Lung (tissue), 17 donors: ENCODE measurements at places on chromosomes 1 and 21.

DNA sequence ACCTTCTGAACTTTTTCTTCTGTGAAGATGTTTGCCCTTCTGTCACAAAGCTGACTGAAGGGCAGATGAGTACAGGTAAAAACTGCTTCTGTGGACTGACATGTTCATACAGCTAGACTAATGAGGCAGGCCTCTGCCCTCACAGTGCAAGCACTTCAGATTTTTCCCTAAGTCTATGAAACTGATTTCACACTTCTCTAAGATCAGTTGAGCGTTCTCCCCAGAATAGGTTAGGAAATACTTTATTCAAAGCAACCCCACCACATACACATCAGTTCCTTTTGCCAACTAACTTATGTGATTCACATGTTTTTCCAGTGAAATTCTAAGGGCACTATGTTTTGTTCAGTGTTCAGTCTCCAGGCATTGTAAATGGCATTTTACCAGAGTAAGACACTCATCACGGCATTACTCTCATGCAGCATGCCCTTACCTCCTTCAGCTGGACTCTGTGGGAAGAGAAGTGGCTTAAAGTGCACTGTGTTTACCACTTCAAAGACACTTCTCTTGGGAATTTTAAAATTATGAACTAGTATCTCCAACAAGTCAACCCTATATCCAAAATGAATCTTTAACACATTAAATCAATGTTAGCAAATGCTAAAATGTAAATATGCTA, 5.4 kb upstream of the PSMG1 start:
- DNase-seq = peak; percentile 7

GRCh38 chr1:244137276-244137675, 86.2 kb downstream of the ZBTB18 start:
- no peak for DNase-seq

- no peak for DNase-seq
Observed at GRCh38 chr1:51303315-51303714, 27.0 kb downstream of the TTC39A start.

DNA sequence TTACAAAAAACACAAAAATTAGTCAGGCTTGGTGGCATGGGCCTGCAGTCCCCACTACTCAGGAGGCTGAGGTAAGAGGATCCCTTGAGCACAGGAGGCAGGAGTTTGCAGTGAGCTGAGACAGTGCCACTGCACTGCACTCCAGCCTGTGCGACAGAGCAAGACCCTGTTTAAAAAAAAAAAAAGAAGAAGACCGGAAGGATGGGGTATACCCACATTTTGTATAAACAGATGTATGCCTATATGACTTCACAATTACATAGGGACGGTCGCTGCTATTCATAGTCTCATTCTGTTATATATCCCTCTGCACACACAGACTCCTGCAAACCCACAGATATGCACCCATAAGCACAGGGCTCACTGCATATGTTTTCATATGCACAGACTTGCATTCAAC, 12.7 kb downstream of the LCK start:
- DNase-seq = no peak

DNA sequence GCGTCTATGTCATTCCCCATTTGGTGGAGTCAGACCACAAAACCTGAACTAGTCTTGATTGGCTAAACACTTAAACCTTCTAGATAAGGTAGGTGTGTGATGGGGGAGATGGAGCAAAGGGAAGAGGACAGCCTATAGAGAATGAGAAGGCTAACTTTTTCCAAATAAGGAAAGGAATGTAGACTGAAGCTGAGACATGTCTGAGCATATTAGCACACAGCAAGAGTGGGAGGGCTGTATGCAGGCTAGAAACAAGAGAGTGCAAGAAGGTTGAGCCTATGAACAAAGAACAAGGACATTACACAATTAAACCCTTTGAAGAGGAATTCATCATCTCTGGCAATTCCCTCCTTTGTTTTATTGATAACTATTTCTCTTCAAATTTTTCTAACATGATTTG, 89.2 kb upstream of the OLFM3 start:
- no peak for DNase-seq

DNA sequence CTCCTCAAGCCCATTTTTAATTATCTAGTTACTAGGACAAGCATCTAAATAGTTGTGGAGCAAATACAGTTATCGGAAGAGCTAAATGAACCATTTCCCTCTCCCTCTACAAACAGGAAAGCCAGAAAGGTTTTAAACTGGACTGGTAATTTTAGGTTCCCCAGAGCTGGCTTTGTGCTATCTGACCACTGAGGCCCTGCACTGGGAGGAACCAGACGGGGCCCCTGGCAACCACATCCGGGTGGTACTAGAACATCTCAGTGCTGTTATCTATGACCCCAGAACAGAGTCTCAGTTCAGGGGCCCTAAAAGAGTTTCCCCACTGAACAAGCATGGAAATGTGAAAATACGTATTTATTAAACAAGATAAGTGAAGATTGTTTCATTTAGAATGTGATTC, 7.7 kb upstream of the RSPH1 start:
- no peak for DNase-seq

- DNase-seq = peak; percentile 59
Observed at GRCh38 chr1:234598974-234599616, 10.9 kb downstream of the IRF2BP2 start.

DNA sequence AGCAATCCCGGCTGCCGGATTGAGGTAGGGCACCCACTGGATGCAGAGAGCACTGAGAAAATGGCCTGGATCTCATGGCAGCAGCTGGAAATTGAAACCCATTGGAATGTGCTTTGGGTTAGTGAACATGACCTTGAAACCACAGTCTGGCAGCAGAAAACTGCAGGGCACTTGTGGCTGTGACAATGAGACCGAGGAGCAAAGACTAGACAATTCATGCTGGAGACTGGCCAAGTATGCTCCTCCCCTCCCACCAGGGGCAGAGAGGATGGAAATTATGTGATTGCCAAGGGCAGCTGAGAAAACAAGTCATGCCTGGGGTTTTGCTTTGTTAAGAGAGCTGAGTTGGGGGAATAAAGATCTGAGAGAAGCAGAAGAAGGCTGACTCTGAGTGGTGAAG, 60.7 kb downstream of the ZNF697 start:
- DNase-seq = peak; percentile 22

DNA sequence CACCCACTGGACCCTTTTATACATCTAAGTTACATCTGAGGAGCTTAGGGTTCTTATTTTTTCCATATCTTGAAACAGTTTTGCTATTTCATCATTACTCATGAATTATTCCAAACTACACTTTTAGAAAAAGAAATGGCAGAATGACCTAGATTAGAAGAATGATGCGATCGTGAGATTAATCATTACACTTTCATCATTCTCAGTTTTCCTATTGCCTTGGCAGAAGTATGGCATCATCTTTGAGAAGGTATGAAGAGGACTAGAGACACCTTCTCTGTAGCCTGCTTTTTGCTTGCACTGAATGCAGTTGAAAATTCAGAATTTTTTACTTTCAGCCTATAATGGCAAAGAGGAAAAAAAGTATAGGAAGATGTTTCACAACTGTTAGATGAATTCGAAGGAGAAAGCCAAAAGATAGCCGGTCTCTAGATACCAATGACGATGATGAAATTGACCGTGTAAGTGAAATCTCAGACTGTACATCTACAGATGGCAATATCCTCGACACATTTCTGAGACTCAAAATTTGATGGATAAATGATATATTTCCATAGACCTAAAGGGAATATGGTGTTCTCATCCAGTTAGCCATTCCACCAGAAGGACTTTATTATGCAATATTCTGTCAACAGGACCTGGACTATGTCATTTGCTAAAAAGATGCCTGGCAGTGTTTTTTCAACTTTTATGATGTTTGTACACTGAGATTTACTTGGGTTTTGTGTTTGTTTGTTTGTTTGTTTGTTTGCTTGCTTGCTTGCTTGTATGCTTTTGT, 191.8 kb downstream of the TOMM20 start:
- DNase-seq = no peak

DNA sequence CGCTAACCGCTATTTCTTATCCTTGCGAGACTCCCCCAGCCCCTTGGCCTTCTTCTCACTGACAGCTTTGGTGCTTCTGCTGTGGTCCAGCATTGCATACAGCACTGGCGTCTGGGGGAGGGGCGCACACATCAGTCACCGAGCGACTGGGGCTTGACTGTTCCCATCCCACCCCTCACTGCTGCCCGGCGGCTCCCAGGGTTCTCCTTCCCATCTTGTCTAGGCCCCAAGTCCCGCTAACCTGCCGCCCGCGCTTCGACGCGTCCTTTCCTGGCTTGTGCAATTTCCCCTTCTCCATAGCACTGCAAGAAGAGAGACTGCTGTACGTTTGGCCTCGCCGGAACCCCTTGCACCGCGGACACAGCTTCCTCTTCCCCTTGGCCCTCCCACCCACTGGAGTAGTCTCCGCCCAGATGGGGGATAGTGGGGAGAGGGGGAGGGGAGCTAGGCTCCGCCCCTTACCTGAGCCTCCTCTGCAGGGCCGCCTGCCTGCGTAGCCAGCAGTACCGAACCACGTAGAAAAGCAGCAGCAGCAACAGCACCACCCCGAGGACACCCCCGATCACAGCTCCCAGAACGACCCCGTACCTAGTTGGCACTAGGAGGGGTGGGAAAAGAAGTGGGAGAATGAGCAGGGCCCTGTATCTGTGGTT, 3.8 kb downstream of the MPZ start:
- DNase-seq = peak; percentile 71

- DNase-seq = peak; percentile 22
Observed at GRCh38 chr1:15622712-15623373, 5.6 kb downstream of the DDI2 start.

GRCh38 chr1:167229719-167230385, 9.2 kb downstream of the POU2F1 start:
- no peak for DNase-seq

- DNase-seq = no peak
Observed at GRCh38 chr1:42195841-42196240, 31.3 kb upstream of the GUCA2A start.

DNA sequence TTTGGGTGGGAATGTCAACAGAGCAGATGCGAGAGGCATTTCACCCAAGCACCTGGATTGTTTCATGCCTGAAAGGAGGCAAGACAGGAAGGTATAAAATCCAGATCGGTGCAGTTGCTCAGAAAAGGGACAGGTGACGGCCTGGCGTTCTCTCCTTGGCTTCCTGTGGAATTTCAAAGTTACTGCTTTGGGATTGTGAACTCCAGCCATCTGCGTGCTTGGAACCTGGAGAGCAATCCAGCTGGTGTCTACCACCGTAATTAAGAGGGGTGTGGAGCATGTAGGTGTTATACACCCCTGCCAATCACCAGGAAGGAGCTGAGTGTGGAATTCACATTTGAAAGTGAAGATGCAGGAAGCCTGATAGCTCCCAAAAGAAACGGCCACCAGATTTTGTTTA, 286.1 kb downstream of the KIF26B start:
- DNase-seq = no peak

DNA sequence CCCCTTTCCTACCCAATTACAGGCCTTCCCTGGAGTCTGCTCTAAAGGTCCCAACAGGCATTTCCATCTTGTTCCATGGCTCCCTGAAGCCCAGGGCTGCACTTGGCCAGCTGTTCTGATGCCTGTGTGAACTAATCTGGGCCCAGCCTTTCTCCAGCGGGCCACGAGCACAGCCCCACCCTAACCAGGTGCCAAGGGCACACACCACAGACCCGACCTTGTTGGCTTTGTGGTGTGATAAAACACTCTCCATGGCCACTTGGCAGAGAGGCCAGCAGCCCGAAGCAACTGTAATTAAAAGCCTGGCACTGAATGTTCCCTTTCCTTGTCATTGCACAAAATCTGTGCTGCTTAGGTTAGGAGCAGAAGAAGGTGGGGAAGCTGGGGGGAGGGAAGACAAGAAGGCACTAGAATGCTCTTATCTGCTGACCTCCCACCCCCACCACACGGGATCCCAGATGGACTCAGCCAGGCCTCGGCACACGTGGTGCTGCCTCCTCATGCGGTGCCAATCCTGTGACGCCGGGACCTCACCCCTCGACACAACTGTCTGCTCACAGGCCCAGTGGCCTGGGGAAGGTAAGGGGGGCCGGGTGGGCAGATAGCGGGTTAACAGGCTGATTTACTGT, 9.9 kb downstream of the HCRTR1 start:
- DNase-seq = no peak
